ENCODE measurements at places on chromosomes 7 and 10.

- DNase-seq, result no peak
Measured at GRCh38 chr10:16606421-16606820, 84.7 kb upstream of the C1QL3 start.

DNA sequence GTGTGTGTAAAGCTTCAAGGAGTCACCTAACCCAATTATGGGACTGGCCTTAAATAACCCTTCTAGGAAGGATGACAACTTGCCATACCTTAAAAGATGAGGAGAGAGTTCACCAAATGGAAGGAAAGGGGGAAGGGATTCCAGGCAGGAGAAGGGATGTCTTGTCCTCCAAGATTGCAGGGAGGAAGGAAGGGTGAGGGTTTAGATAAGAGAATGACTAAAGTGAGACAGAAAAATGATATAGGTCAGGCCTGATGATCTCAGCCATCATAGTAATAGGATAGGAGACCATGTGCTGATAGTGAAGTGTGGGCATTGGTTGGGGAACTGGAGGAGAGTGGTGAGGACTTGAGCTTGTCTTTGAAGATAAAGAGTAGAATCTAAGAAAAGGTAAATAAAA lies 7.7 kb upstream of the TMEM26 start:
- no peak for DNase-seq

GRCh38 chr10:11397980-11398580 lies 213.4 kb downstream of the USP6NL start:
- peak; percentile 41 for DNase-seq

GRCh38 chr10:104906112-104906511 lies 265.0 kb downstream of the SORCS3 start:
- DNase-seq, result no peak

DNA sequence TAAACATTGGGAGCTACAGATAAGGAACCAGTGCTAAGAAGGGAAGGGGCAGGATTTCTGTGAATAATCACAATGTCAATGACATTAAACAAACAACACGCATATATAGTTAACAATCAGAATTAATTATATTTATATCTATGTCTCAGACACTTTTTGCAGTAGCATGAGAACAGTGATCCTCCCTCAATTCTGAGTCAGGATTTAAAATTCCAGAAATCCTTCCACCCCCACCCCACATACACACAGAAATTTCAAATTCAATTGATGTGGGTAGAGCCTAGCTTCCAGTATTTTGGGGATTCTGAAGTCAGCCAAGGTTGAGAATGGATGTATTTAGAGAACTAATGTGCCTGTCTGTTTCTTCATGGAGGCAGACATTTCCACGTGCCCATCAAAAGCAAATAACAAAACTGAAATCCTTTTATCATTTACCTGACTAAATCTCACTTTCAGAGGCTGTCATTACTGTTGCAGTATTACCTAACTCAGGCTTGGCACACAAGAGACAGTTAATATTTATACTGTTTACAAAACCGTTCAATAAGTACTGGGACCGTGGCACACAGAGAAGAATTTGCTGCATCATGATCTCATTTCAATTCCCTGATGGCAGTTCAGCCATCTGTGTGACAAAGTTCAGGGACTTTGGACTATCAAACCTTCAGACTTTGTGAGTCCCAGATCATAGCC lies 116.6 kb upstream of the PALS2 start:
- DNase-seq, result peak; percentile 75

DNA sequence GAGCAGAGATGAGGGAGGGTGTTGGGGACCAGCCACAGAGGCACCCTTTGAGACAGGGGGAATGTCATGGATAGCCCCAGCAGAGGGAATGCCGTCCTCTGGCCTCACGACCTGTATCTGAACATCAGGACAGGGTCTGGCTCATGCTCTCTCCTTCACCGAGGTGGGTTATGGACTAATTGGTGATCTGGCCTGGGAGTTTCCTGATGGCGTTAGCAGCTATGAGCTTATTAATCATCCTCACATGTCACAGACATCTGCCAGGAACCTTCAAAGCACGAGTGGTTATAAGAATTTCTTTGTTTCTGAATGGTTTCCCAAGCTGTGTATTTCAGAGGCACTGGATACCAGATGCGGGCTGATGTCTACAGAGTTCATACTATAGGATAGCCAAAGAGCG lies 6.9 kb downstream of the CPA4 start:
- no peak for DNase-seq

DNA sequence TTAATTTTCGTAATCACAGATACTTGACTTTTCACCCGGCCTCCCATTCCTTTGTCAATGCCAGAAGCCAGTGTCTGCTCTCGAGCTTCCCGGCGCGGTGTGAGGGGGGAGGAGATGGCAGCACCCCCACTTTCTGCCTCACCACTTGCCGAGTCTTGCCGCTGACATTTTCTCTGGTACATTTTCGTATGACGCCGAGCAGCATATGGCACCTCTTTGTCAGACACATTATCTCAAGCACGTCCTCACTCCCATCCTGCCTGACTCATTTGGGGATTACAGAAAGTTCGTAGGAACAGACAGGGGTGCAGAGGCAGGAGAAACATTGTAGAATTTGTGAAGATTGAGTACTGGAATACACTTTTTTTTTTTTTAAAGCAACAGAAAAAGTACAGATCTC lies 60.8 kb upstream of the SORCS3 start:
- peak; percentile 16 for DNase-seq

- DNase-seq, result no peak
Measured at GRCh38 chr7:25949736-25950487, 202.1 kb upstream of the NFE2L3 start.

DNA sequence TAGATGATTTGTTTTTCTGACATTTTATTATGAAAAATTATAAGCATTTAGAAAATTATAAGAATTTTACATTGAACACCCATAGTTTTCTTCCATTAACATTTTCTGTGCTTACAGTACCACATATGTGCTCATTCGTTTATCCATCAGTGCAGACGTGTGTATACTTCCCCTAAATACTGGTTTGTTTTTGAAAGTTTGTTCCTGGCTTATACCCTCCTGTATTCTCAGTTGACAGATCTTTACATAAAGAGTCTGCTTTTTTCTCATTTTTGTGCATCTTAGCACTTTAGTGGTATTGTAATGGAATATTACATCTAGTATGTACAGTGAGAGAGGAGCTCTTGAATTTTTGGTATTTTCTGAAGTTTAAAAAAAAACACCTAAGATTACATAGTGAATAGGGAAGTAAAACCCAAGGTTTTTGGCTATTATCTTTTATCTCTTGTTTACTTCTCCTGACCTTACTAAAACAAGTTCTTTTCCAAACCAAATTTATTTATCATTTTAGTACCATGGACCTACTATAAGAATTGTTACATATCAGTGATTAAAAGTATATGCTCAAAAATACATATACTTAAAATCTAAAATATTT lies 8.1 kb downstream of the DLD start:
- DNase-seq, result no peak

- no peak for DNase-seq
Measured at GRCh38 chr10:131955591-131956340, 26.0 kb downstream of the BNIP3 start.

DNA sequence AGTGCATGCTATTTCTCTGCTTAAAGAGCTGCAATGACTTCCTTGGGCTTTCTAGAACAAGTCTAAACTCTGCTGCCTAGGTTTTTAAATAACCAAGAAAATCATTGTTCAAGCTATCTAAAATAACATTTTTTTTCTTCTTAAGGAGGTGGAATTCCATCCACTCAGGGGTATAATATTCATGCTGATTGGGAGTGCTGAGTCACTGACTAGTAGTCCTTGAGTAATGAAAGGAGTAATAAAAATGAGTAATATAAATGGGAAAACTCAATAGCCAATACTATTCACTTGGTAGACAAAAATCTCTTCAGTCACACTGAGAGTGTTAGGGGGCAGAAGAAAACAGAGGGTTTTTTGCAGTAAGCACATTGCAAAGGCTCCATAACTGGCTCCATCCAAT lies 72.0 kb downstream of the GFRA1 start:
- DNase-seq, result no peak

DNA sequence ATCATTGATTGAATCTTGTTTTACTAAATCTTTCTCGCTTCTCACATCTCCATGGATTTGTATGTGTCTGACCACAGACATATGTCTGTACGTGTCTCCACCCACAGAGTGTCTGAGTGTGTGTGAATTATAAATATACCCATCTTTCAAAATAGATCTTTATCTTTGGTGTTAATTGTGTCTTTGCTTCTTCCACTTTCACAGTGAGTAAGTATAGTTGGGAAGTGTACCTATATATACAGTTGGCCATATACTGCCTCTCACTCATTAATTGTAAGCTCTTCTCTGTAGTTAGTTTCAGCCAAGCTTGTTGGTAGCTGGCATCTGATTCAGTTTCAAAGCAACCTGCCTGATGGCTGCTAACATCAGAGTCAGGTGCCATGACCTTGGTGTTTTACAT lies 18.4 kb downstream of the EEPD1 start:
- no peak for DNase-seq

DNA sequence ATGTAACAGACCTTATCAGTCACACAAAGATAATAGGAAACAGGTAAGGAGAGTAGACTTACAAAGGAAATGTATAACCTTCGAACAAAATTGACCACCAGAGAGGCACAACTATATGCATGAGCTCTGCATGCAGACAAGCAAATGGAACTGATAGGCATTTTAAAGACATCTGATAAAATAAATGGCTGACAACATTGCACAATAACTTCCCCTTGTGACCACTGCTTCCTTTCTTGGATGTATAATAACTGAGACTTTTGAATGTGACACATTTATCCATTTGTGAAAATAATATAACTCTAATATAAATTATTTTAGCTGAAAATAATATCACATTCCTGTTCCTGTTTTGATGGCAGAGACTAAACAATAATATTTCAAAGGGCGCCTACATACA lies 654.2 kb upstream of the STEAP1 start:
- DNase-seq, result no peak

GRCh38 chr7:41114691-41115090 lies 588.2 kb downstream of the INHBA start:
- no peak for DNase-seq

DNA sequence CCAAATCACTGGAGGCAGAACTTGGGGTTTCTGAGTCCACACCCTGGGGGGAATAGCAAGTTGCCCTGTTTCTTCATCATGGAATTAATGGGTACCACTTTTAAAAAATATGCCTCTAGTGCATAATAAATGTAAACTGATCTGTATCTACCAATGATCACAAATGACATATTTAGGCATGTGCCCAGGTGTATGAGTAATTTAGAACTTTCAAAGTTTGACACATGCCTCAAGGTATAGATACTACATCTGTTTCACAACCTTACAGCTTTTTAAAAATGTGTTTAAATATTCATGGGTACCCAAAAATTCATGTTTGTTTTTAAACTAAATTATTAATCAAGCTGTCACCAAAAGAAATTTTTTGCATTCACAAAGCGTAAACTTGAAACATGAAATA lies 226.0 kb downstream of the KIAA1217 start:
- no peak for DNase-seq

DNA sequence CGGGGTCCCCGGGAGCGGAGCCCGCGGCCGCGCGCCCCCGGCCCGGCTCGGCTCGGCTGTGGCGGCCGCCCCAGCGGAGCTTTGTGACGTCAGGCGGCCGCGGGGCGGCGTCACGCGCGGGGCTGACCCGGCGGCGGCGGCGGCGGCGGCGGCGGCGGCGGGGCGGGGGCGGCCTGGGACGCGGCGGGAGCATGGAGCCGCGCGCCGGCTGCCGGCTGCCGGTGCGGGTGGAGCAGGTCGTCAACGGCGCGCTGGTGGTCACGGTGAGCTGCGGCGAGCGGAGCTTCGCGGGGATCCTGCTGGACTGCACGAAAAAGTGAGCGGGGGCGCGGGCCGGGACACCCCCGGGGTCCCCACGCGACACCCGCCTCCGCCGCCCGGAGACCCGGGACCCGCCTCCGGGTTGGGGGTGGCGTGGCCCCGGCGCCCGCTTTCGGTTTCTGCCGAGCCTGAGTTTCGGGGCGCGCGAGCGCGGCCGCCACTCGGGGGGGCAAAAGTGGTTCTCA lies at the start of gene PWWP2B:
Gene PWWP2B (plus strand): TSS at position 165 of the 506 bp plus-strand sequence. CDS start 27 bp downstream, at position 192.
- no peak for DNase-seq

- DNase-seq, result peak; percentile 29
Measured at GRCh38 chr10:102718220-102718619, 3.8 kb downstream of the SFXN2 start.

DNA sequence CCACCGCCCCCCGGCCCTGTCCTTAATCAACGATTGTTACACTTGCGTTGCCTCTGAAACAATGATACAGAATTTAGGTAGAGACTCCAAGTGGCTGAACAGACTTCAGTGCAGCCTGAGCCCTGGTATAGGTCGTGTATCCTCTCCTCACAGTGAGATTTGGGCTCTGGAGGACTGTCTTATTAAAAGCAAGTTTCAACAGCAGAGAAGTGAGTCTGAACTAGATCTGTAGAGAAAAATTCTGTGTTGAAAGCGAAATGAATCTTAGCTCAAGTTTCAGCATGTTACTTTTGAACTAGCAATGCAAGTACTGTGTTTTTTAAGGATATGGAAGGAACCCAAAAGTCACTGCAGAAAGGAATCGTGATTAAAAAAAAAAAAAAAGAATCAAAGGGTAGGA lies 103.1 kb downstream of the HOXA1 start:
- DNase-seq, result no peak

- DNase-seq, result no peak
Measured at GRCh38 chr10:132281915-132282666, 25.7 kb downstream of the STK32C start.

- DNase-seq, result no peak
Measured at GRCh38 chr10:60008816-60009215, 102.5 kb upstream of the CCDC6 start.

- DNase-seq, result no peak
Measured at GRCh38 chr7:63080831-63081230, 917.8 kb upstream of the ZNF722 start.

DNA sequence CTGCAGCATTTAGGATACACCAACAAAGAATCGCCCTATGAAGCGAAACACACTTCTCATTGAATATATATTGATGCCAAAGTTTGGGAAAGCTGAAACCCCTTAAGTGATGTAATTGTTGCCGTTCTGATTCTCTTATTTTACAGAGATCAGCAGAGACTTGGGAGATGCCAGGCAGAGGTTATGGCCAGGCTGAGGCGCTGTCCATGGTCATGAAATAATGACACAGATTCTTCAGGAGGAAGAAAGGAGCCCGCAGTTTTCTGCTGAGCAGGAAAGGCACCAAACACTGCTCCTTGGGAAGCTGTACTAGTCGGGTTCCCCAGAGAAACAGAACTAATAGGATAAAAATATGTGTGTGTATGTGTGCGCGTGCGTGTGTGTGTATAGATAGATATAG lies 566.0 kb downstream of the CALN1 start:
- DNase-seq, result no peak

- DNase-seq, result peak; percentile 76
Measured at GRCh38 chr10:130301021-130301892, 165.1 kb downstream of the GLRX3 start.

- peak; percentile 12 for DNase-seq
Measured at GRCh38 chr7:149714910-149715471, 58.4 kb downstream of the ZNF467 start.

- DNase-seq, result no peak
Measured at GRCh38 chr7:80838643-80839042, 80.2 kb downstream of the SEMA3C start.

GRCh38 chr7:144037414-144038035 lies 11.2 kb upstream of the OR2A5 start:
- no peak for DNase-seq

- no peak for DNase-seq
Measured at GRCh38 chr7:70577078-70577477, 554.9 kb upstream of the GALNT17 start.

GRCh38 chr10:117896517-117896916 lies 150.2 kb downstream of the RAB11FIP2 start:
- DNase-seq, result no peak

GRCh38 chr7:50149369-50149768 lies 56.3 kb upstream of the ZPBP start:
- DNase-seq, result no peak

- no peak for DNase-seq
Measured at GRCh38 chr10:124425227-124425962, 6.7 kb upstream of the OAT start.

GRCh38 chr7:123060446-123060845 lies 64.9 kb upstream of the TAS2R16 start:
- DNase-seq, result no peak

All from fibroblast of the aortic adventitia (primary cell).